ENCODE measurements at places on chromosomes 11 and 22. TPM values are rescaled to one million over a fixed set of nuclear protein-coding genes. Genes with fewer than 3 reads are reported as not detected.

Gene SYT7
- 3.6 TPM for total RNA-seq

Gene TRABD
- total RNA-seq, result 32.6 TPM

Gene OR51B5
- total RNA-seq, result not detected

Gene MMP8
- total RNA-seq, result not detected

Gene ZNF215
- total RNA-seq, result 2.2 TPM

Gene OR8H1
- not detected for total RNA-seq

Gene OR52W1
- not detected for total RNA-seq

Gene KDM4E
- total RNA-seq, result not detected

Gene CARD18
- 4.4 TPM for total RNA-seq

Gene DRD4
- total RNA-seq, result 0.16 TPM

Gene TNNT3
- 0.40 TPM for total RNA-seq

Gene SYT13
- not detected for total RNA-seq

Gene C22orf31
- total RNA-seq, result not detected

Gene GAB4
- not detected for total RNA-seq

Gene BUD13
- total RNA-seq, result 9.1 TPM

Gene IL18
- 41.8 TPM for total RNA-seq

DNA sequence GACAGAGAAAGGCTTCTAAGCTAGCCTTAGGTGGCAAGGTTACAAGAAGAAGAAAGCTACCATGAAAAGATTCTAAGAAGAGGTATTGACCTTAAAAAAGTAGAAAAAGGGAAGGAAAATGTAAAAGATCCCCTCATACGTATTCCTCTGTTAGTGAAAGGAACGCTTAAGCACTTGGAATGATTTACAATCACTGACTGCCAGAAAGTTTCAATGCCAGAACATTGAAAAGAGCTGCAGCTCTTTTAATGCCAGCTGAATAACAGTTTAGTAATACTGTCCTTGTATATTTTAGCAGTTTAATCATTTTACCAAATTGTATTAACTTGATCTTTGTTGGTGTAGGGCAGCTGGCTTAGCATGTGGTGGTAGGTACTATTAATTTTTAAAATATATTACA is 650.7 kb downstream of the FAM181B start:
- ATAC-seq, result no peak

DNA sequence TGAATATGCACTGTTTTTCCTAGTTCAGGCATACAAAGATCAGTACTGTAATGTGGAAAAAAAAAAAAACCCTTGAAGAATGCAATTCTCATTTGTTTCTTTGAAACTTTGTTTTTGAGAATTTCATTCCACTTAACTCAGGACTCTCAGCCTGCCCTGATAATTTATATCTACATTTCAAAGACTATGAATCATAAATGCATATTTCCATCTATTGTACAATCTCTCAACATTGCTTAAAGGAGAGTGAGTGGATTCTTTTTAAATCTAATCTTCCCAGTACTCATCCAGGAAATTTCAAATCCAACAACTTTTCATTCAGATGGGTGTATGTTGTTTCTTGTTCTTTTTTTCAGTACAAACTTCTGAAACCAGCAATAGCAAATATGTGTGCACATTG is 322.2 kb upstream of the DDI1 start:
- no peak for ATAC-seq

DNA sequence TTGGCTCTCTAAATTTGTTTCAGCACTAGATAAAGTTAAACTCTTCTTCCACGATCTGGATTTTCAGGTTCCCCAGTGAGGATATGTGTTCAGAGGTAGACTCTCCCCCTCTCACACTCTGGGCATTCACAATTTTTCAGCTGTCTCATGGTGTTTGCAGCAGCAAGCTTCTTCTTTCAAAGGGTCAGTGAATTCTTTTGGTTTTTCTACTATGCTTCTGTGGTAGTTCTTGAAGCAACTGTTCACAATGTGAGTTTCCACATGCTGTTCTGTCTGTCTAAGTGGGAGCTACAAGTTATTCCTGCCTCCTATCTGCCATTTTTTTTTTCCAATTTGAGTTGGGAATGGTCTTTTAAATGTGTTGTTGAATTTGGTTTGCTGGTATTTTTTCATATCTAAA is 25.4 kb downstream of the CNTF start:
- ATAC-seq, result no peak

DNA sequence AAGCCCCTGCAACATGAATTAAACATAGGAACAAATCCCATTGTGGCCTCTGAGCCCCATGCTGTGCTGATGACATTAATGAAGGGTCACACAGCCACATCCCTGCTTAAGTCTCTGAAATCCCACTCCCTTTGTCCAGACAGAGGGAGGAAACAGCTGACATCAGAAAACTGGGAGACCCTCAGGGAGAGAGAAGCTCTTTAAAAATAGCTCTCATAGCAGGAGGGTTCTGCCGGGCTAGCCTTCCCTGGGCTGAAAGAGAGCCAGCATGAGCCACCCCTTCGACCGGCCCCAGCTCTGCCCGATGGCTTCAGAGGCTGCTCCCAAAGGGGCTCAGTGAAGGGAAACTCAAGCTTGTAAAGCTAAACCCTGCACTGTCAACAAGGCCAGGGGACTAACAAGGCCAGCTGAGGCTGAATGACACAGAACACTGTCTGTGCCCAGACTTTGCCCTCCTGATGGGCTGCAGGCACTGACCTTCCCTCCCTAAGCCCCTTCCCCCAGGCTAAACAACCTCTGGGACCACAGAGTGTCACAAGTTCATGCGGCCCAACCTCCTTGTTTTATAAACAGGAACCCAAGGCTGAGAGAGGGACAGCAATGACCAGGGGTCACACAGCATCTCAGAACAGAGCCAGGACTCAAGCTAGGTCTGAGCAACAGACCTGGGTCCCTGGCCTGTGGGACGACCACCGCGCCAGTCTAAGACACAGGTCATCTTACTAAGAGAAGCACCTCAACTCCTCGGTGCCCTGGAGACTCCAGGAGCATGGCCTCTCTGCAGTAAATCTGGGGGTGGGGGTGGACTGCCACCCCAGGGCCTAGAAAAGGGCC is 163.8 kb downstream of the CHST1 start:
- no peak for ATAC-seq

DNA sequence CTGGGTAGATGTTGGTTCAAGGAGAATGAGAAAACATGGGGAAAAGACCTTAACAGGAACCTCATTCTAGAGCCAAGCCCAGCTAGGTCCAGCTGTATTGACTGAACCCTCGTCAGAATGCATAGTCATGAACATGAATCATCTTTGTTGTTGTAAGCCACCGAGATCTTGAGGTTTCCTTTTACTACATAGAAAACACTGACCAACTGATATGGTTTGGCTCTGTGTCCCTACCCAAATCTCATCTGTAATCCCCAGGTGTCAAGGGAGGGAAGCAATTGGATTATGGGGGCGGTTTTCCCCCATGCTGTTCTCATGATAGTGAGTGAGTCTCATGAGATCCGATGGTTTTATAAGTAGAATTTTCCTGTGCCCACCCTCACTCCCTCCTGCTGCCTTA is 19.4 kb upstream of the PHOX2A start:
- peak; percentile 35 for ATAC-seq

- ATAC-seq, result peak; percentile 86
These were observed at the start of gene RRAS2 for GRCh38 chr11:14358729-14359439. RRAS2 (minus strand) TSS chr11:14359183; CDS start chr11:14358870, 313 bp downstream.

- no peak for ATAC-seq
These were observed 138.1 kb downstream of the PGR start for GRCh38 chr11:100991541-100991940.

- peak; percentile 17 for ATAC-seq
These were observed 1.4 kb downstream of the SCO2 start for GRCh38 chr22:50523806-50524675.

GRCh38 chr11:1844221-1845094 is 5.7 kb downstream of the TNNI2 start:
- no peak for ATAC-seq

GRCh38 chr22:48477031-48477721 is 1350.5 kb downstream of the BRD1 start:
- no peak for ATAC-seq

DNA sequence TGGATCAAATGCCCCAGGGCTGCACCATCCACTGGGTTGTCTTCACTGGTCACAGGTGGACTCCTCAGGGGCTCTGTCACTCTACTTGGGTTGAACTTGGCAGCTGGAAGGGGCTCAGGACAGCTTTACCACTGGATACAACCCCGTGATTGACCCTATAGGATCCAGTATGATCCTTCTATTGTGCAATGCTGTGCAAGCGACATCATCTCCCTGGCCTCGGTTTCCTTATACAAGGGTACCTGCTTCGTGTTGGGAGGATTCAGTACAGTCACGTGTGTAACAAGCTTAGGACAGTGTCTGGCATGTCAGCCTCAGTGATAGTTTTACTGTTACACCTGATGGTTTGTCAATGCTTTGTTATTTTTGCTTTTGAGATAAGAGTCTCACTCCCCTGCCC is 20.5 kb upstream of the MIEF1 start:
- no peak for ATAC-seq

- no peak for ATAC-seq
These were observed 69.2 kb downstream of the SLC36A4 start for GRCh38 chr11:93128574-93128973.

- ATAC-seq, result no peak
These were observed 37.9 kb downstream of the PIWIL3 start for GRCh38 chr22:24736526-24737053.

- peak; percentile 43 for ATAC-seq
These were observed 486 bp downstream of the CLMP start for GRCh38 chr11:123194337-123195187.

GRCh38 chr22:45885941-45886395 is 91.0 kb downstream of the WNT7B start:
- ATAC-seq, result no peak

DNA sequence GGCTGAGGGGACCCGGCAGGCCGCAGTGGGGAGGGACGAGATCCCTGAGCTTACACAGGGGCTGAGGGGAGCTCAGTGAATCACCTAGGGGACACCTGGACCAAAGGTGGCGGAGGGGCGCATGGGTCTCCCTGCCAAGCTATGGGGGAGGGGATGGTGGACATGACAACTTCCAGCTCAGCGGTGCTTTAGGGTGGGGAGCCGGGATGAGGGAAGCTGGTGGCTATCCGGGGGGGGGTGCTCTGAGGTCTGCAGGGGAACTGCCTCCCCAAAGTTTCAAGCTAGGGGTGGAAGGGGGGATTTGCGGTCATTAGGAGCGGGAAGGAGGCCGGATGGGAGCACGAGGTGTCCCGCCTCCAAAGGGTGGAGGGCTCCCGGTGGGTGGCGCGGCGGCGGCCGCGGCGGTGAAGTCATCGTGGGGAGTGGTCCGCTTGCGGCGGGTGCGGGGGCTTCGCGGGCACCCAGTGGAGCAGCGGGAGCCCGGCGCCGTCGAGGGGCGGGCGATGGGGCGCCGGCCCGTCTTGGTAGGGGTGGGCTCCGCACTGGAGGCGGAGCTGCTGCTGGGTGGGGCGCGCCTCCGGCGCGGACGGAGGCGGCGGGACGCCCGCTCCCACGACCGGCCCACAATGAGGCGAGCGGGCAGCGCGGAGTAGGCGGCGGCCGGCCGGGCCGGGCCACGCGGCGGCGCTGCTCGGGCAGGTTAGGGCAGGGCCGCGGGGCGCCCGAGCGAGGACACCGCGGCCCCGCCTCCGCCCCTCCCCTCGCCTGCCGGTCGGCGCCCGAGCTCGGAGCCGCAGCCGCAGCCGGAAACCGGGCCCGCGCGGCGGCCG is at the start of gene MICALL1:
MICALL1 (plus strand) TSS at position 764 of the 830 bp plus-strand sequence. CDS start 126 bp downstream, outside the sequence.
- ATAC-seq, result peak; percentile 81

- ATAC-seq, result no peak
These were observed 8.7 kb upstream of the GSTP1 start for GRCh38 chr11:67574938-67575337.

- ATAC-seq, result peak; percentile 34
These were observed 23.5 kb downstream of the UBE2L3 start for GRCh38 chr22:21590809-21591641.

DNA sequence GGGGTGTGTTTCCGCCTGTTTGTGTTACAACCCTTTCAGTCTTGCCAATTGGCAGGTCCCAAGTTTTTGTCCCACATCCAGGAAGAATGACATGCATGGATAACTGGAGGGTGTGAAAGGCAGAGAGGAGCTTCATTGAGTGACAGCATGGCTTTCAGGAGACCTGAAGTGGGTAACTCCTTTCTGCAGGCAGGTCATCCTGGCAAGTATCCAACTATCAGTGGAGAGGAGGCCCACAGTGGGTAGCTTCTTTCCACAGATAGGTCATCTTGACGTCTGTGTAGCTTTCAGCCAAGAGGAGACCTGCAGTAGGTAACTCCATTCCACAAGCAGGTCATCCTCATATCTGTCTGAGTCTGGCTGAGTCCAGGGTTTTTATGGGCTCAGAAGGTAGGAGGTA is 1268.8 kb upstream of the CNTN5 start:
- no peak for ATAC-seq

DNA sequence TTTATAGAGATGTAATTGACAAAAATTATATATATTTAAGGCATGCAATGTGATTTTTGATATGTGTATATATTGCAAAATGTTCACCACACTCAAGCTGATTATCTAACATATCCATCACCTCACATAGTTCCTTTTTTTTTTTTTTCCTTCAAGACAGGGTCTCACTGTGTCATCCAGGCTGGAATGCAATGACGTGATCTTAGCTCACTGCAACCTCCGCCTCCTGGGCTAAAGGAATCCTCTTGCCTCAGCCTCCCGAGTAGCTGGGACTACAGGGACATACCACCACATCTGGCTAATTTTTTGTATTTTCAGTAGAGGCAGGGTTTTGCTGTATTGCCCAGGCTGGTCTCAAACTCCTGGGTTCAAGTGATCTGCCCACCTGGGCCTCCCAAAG is 65.1 kb upstream of the SLC35C1 start:
- no peak for ATAC-seq

- peak; percentile 67 for ATAC-seq
These were observed 446 bp downstream of the VSTM5 start for GRCh38 chr11:93849751-93850593.

- ATAC-seq, result peak; percentile 8
These were observed 4.6 kb upstream of the CDC42BPG start for GRCh38 chr11:64848826-64849597.

GRCh38 chr22:41570221-41570620 is 9.4 kb downstream of the CSDC2 start:
- no peak for ATAC-seq

DNA sequence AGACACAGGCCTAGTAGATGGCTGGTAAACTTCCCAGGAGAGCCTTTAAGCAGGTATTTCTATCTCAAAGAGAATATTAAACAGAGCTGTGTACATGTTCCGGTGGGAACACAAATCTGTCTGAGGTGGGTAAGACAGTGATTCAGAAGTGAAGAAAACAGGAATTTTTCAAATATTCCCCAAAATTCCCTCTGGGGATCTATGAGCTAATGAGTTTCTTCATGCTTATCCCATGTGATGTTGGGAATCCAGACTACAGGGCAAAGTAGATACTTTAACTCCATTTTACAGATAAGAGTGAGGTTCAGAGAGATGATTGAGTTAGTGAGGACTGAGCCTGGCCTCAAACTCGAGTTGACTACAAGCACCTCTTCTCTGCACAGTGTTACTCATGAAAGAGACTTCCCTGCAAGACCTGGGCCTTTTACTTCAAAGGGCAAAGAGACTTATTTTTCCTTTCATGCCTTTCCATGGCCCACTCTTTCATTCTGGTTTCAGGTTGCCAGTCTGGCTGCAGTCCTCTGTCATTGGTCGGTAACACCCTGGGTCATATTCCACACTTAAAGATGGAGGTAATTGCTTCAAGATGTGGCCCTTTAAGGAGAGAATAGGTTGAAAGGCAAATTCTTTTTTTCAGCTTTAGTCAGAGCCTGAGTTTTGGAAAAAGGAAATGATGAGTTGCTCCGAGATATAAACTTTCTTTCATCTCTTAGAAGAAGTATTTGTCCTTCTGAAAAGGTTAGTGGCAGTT is 70.1 kb downstream of the CYB5R2 start:
- ATAC-seq, result no peak

- ATAC-seq, result no peak
These were observed 2.4 kb upstream of the PPFIBP2 start for GRCh38 chr11:7511401-7511800.

GRCh38 chr11:68436985-68437926 is 23.3 kb upstream of the PPP6R3 start:
- peak; percentile 62 for ATAC-seq

GRCh38 chr11:117876341-117877119 is at the start of gene FXYD6:
FXYD6 (minus strand) TSS chr11:117876658; CDS start chr11:117842776, 33,882 bp downstream.
- ATAC-seq, result peak; percentile 32

All from esophagus mucosa (tissue), 1 donor.